Hypothalamus (tissue), 51 donors: ENCODE measurements at places on chromosomes 3 and 15.
A peak's percentile ranks its signal among the peaks of the same experiment; 100 is the strongest.

- no peak for DNase-seq
Observed at GRCh38 chr3:164962610-164963009, 115.7 kb downstream of the SI start.

- DNase-seq, result no peak
Observed at GRCh38 chr3:15637131-15637951, 35.8 kb downstream of the BTD start.

DNA sequence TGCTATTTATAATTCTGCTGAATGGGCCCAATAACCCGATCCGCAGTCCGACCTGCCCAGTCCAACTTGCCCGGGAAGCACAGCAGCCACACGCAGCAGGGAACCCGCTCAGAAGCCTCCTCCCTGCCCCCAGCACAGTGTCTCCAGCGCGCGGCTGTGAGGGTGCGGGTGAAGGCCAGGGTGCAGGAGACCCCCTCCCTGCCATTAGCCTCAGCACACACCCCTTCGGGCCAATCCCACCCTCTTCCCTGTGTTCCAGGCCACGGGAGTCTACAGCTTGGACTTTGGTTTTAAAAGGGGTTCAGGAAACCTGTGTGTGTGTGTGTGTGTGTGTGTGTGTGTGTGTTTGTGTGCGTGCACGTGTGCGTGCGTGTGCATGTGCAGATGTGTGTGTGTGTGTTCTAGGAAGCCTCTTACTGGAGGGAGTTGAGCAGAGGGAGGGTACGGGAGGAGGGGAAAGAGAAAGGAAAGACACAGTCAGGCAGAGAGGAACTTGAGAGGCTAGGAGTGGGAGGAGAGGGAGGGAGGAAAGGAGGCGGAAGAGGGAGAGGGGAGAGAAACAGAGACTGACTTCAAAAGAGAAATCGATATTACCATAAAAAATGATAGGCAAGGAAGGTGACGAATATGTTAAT, 34.2 kb downstream of the ATP2B2 start:
- no peak for DNase-seq

DNA sequence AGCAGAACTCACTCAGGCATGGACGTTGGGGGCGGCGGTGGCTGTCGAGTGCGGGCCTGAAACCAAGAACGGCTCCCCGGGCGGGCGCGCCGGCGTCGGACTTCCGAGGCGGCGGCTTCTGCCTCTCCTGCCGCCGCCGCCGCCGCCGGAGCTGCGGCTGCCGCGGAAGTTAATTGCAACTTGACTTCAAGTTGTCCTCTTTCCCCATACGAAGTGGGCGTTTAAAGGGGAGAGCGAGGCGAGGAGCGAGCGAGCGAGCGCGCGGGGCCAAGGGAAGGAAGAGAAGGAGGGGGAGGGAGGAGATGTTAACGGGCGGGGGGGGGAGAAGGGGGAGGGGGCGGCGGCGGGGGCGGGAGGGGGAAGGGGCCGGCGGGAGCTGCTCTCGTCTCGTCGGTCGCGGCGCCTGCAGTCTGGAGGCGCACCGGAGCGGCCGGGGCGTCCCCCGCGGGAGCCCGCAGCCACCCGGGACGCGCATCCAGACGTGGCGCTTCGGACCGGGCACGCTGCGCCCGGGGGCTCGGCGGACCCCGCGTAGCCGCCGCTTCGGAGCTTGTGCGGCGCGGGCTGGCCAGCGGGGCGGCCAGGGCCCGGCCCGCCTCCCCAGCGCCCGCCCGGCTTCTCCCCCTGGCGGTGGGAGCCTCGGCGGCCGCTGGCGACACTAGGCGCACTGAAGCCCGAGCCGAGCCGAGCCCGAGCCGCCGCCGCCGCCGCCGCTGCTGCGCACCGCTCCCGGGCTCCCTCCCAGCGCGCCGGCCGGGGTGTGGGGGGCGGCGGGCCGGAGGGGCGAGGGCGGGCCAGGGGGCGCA, 19.7 kb upstream of the SATB1 start:
- DNase-seq, result peak; percentile 50

GRCh38 chr3:55662683-55663082, 175.6 kb upstream of the WNT5A start:
- no peak for DNase-seq

DNA sequence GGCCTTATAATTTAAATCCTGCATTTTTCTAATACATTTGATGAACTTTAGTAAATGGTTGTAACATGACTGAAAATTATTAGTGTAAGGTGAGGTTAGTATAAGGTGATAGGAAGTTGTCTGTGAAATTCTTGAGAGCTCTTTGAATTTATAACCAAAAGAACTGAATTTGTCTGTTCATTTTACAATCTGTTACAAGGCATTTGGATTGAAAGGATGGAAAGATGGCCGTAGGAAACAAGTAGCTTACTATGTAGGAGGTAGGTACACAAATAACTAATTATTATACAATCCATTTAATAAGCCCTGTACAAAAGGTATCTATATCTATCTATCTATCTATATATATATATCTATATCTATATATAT, 6.6 kb downstream of the DIPK2A start:
- no peak for DNase-seq

DNA sequence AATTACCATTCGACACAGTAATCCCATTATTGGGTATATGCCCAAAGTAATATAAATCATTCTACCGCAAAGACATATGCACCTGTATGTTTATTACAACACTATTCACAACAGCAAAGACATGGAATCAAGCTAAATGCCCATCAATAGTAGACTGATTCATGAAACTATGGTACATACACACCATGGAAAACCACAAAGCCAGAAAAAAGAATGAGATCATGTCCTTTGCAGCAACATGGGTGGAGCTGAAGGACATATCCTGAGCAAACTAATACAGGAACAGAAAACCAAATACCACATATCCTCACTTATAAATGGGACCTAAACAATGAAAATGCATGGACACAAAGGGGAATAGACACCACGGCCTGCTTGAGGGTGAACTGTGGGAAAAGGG, 11.1 kb upstream of the MCF2L2 start:
- DNase-seq, result no peak

DNA sequence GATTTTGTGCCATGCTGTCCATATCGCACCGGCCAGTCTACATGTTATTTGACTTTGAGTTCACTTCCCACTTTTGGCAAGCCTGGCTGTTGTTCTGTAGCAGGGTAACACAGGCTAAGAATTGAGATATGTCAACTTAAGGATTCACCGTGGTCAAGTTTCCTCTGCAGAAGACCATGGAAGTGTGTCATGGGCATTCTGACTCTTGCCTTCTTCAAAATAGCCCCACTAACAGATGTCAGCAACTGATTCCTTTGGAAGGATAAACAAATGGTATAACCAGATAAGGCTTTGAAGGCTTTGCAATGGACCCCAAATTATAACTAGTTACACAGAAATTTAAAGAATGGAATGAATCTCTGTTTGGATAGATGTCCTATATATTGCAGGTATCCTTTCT, 20.1 kb upstream of the CD47 start:
- DNase-seq, result no peak

GRCh38 chr3:194739498-194740284, 54.0 kb downstream of the FAM43A start:
- DNase-seq, result no peak

GRCh38 chr3:185263423-185263822, 9.6 kb upstream of the EHHADH start:
- DNase-seq, result no peak

- no peak for DNase-seq
Observed at GRCh38 chr3:52370531-52370930, 54.4 kb downstream of the DNAH1 start.

DNA sequence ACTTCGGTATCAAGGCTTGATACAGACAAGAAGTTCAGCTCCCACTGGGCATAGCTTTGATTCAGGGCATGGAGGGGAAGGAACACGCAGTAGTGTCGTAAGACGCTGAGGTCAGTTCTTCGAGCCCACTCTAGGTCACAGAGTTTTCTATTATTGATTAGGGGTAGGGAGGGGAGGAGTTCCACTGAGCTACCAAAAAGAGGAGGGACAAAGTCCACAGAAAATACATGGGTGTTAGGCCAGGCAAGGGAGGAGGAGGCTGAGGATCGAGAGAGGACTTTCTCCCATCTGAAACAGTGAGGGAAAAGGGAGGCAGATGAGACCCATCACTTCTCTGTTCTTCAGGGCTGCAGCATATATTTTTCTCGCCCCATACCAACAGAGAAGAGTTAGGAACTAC, 75.1 kb upstream of the GUCA1C start:
- no peak for DNase-seq

DNA sequence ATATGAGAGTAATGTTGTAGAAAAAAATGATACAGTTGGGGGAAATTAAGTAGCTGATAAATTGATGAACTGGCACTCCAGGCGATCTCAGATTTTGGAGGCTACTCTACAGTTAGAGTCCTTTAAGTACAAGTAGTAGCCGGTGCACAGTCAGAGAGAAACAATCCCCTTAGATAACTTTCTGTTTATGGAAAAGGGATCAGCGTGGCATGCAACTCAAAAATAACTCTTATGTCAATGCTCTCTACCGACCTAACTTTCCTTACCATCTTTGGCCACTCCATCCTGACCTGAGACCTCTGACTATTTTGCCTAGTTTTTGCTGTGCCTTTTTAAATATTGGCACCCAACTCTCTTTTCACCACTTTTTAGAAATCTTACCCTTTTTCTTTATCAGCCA, 299.6 kb downstream of the UNC13C start:
- no peak for DNase-seq

- no peak for DNase-seq
Observed at GRCh38 chr3:65785065-65785645, 253.6 kb downstream of the MAGI1 start.

- DNase-seq, result no peak
Observed at GRCh38 chr3:102174832-102175374, 259.9 kb upstream of the ZPLD1 start.

- no peak for DNase-seq
Observed at GRCh38 chr3:37810848-37811247, 50.8 kb upstream of the CTDSPL start.

DNA sequence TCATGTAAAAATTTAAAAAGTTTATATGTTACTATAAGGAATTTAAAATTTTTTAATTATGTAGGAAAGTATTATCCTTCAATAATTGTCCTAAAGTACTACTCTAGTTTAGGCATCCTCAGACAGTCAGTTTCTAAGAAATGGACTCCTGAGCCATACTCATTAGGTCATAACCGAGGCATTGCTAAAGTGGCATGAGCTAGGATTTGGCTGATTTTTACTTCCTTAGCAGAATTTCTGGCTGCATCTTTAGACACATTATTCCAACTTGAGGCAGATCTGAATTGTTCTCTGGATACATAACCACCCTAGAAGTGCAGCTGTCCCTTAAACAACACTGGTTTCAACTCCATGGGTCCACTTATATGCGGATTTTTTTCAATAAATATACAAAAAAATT, 38.3 kb downstream of the IFT57 start:
- DNase-seq, result no peak

GRCh38 chr3:189836795-189837194, 205.6 kb downstream of the TP63 start:
- no peak for DNase-seq

DNA sequence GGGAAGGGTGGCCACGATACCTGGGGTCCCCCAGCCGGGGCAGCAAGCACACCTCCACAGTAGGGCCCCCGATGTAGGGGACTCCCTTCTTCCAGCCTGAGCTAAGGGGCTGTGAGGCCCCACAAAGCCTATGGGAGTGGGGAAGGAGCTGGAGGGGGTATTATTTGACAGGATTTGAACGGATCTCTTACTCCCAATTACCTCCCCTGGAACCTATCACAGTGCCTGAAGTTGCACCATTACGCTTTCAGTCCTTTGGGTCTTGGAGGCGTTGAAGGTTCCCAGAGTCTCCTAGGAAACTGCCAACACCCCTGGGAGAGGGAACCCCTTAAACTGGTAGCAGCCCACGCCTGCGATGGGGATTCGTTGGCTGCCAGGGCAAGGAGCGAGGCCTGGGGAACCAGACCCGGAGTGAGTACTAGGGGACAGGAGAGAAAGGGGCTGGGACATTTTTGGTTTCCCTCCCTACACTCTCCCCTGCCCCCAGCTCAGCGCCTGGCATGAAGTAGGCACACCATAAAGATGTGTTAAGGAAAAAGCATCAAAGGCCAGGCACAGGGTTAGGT, 409 bp upstream of the LHFPL4 start:
- no peak for DNase-seq

GRCh38 chr15:90114451-90114901, 12.2 kb upstream of the IDH2 start:
- no peak for DNase-seq

- no peak for DNase-seq
Observed at GRCh38 chr3:8660175-8661118, 15.8 kb upstream of the SSUH2 start.

GRCh38 chr3:65350801-65351476, 663.1 kb upstream of the ADAMTS9 start:
- no peak for DNase-seq

DNA sequence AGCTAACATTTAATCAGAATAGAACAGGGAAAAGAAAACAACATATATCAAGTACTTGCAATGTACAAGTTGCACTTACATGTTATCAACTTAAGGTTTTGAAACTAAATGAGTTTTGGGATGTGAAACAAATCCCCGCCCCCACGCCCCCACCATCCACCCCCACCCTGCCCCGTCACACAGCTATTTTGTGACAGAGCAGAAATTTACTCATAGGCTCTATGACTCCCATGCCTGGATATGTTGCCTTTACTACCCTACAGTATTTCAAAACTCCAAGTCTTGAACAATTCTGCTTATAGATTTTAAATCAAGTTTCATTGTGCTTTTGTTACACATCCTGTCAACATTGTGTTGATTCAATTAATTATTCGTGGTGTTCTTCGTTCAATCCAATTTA, 18.1 kb upstream of the IL1RAP start:
- DNase-seq, result no peak

DNA sequence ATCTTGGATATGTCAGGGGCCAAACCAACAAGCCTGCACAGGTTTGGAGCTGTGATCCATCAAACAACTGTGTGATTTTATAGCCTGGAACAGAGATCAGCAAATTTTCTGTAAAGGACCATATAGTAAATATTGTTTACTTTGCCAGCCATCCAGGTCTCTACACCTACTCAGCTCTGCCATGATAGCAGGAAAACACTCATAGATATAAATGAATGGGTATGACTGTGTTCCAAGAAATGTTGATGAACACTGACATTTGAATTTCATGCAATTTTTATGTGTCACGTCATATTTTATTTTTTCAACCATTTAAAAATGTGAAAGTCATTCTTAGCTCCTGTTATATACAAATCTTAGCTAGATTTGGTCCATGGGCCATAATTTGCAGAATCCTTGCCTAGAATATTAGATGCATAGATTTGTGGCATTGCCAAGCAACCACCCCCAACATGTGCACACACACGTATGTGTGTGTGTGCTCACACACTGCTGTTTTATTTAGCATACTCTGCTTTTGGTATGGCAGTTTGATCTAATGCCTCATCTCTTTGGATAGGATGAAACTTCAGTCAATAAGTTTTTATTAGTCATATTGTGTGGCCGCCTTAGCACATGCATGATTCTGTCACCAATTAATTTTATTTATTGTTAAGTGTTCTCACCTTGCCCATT, 6.4 kb downstream of the ATXN7 start:
- DNase-seq, result no peak
